Endothelial cell (in vitro differentiated cells): ENCODE measurements at places on chromosomes 3 and 15.

GRCh38 chr3:53921296-53921695 lies 29.6 kb upstream of the SELENOK start:
- no peak for DNase-seq

DNA sequence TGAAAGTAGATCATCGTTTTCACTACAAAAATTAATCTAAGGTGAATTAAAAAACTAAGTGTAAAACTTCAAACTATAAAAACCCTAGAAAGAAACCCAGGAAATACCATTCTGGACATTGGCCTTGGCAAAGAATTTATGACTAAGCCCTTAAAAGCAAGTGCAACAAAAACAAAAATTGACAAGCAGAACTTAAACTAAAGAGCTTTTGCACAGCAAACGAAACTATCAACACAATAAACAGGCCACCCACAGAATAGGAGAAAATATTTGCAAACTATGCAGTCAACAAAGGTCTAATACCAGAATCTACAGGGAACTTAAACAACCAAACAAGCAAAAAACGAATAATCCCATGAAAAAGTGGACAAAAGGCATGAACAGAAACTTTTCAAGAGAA lies 302.0 kb downstream of the CHST2 start:
- no peak for DNase-seq

DNA sequence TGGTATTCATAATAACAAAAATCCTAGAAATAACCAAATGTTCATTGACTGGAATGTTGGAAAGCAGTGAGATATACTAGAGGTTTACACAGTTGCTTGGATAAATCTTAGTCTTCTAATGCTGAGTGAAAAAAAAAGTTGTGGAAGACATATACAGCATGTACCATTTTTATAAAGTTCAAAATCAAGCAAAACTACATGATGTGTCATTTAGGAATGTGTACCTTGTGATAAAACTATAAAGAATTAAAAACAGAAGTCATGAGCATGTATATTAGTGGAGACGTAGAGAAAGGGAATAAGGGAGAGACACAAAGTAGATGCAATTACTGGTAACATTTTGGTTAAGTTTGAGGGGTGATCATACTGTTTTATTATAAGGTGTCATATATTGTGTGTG lies 45.2 kb downstream of the FBXL2 start:
- DNase-seq, result no peak

DNA sequence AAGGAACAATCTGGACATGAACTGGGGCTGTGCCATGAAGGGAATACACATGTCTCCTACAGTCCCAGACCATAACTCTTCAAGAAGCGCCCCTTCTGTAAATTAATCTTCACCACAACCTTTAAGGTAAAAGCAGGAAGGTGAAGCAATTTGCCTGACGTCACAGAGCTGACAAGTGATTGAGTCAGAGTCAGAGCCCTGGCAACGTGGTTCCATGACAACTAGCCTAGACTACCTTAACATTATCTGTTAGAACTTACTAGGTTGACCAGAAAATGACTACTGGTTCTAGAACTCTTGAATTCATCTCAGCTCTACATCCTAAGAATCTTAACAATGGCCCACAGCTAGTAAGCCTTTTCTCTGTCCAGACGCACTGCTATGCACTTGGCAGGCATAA lies 124.6 kb downstream of the NTRK3 start:
- DNase-seq, result no peak

DNA sequence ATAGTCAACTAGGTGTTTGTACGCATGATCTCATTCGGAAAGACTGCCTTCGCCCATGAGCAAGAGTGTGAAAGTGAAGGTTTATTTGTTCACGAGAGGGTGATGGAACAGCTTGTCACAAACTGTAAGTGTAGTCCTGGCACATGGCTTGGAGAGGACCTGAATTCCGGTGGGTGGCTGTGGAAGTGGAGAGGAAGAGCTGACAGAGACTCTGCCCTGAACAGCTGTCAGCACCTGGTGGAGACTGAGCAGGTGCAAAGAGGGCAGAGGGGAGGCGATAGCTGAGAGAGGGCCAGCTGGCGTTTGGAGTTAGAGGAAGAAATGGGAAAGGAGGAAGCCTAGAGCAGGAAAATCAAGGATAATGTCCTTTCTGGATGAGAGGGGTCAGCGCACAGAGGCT lies 155.7 kb downstream of the EEFSEC start:
- no peak for DNase-seq

DNA sequence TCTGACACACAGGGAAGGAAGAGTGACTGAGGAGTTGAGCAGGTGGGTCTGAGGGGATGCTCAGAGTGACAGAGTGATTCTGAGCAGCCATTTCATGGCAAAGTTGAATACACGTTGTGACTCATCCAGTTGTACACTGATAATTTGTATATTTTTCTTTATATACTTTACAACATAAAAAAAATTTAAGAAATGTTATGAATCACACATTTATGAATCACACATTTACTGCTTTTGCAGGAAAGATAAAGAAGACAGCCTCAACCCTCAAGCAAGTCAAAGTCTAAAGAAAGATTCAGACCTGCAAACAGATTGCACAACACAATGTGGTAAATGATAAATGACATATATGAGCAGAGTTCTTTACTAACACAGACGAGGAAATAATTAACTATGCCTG lies 21.0 kb upstream of the CHMP2B start:
- DNase-seq, result no peak

- no peak for DNase-seq
These were observed 68.6 kb downstream of the ABHD5 start for GRCh38 chr3:43759297-43759782.

DNA sequence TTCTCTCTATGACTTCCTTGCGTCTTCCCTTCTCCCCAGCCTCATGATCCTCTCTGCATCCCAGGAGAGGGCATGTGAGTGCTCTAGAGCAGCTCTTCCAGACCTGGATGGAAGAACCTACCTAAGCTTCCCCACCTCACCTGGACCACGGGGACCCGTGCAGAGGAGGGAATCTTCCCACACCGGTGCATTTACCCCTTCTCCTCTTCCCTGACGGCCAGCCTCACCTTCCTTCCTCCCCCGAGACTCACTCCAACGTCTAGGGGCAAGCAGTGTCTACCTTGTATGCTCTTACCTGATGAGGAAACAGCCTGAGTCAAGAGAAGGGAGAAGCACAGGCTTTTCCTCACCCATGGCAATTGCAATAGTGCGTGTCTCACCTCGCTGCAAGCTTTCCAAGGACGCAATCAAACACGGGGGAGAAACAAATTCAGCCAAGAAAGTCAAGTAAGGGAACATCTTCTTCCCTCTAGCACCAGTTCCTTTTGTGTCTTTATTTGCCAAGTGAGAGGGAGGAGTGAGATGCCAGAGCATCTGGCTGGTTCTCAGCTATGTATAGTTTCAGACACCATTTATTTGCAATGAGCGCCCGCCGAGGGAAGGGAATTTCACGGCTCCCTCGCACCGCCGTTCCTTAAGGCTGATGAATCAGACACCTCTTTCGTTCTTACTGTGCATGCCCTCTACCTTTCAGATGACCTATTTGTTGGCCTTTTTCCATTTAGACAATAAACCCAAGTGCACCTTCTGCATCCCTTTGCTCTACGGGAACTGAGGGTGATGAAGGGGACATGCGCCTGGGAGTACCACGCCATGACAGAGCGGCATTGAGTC lies 1.8 kb upstream of the CCR9 start:
- no peak for DNase-seq

DNA sequence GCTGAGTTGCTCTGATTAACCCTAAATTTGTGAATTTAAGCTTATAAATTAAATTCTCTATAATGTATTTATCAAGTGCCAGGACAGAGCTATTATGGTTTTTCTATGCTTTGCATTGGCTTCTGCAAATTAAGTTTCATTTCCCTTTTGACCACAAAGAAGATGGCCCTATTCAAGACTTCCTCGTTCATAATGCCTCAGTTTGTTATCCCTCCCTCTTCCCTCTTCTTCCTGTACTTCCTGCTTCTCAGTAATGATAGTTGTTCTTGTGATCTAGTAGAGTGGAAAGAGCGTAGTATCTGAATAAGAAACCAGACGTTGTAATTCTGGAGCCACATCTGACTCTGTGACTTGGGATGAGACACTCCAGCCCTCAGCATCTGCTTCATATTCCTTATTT lies 118.7 kb downstream of the CACNA1D start:
- DNase-seq, result no peak

DNA sequence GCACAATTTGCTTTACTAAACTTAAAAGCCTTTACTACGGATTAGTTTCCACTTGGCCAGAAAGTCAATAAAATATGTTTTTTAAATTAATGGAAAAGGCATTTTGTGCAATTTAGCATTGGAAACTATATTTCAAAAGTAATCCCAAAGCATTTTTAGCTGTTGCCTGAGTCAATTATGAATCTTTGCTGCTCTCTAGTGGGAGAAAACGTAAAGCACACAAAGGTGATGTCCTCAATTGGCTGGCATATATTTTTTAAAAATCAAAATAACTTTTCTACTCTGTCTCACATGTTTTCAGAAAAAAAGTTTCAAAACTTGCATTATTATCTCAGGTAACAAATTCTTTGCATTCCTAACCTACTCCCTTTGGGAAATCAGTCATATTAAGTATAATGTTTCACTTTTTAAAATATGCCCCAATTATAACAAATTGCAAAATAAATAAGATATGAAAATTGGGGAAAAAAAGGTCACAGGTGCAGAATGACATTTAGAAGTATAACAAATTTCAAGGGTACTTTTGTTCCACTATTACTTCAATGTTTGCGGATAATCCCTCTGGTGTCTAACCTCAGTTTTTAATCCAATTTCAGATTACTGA lies 47.2 kb upstream of the TEX55 start:
- DNase-seq, result peak; percentile 33

GRCh38 chr15:96054621-96055020 lies 275.9 kb upstream of the NR2F2 start:
- no peak for DNase-seq

- DNase-seq, result no peak
These were observed 8.2 kb upstream of the PRKAR2A start for GRCh38 chr3:48855681-48856447.

DNA sequence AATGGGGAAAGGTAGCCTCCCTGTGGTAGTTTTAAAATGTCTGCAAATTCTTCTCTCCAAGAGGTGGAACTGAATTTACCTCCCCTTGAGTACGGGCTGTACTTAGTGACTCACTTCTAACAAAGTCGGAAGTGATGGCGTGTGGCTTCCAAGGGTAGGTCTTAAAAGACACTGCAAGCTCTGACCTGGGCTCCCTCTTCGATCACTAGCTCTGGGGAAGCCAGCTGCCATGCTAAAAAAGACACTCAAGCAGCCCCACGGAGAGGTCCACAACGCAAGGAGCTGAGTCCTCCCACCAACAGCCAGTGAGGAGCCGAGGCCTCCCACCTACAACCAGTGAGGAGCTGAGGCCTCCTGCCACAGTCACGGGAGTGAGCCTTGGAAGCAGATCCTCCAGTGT lies 122.0 kb upstream of the HACD2 start:
- no peak for DNase-seq

GRCh38 chr3:107425033-107425432 lies 47.8 kb downstream of the CCDC54 start:
- no peak for DNase-seq

- DNase-seq, result no peak
These were observed 129.5 kb upstream of the UMPS start for GRCh38 chr3:124600765-124601164.

DNA sequence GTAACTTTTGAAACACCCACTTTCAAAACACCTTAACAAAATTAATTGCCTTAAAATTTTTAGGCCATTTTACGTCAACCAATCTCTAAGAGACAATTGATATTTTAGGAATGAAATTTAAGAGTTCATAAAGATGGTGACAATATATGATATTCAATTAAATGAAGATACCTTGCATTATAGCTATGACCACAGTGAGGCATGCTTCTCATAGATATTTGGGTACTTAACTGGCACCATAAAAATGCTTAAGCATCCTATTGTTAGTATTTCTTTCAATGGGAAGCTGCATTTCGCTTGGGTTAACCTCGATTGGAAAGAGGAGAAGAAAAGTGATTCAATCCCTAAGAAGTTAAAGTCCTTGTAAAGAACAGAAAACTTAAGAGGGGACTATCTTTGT lies 209.0 kb downstream of the GAP43 start:
- no peak for DNase-seq

- DNase-seq, result no peak
These were observed 32.8 kb downstream of the GRIP2 start for GRCh38 chr3:14507305-14507741.

- DNase-seq, result peak; percentile 53
These were observed 106.5 kb upstream of the ACP3 start for GRCh38 chr3:132210476-132211346.

DNA sequence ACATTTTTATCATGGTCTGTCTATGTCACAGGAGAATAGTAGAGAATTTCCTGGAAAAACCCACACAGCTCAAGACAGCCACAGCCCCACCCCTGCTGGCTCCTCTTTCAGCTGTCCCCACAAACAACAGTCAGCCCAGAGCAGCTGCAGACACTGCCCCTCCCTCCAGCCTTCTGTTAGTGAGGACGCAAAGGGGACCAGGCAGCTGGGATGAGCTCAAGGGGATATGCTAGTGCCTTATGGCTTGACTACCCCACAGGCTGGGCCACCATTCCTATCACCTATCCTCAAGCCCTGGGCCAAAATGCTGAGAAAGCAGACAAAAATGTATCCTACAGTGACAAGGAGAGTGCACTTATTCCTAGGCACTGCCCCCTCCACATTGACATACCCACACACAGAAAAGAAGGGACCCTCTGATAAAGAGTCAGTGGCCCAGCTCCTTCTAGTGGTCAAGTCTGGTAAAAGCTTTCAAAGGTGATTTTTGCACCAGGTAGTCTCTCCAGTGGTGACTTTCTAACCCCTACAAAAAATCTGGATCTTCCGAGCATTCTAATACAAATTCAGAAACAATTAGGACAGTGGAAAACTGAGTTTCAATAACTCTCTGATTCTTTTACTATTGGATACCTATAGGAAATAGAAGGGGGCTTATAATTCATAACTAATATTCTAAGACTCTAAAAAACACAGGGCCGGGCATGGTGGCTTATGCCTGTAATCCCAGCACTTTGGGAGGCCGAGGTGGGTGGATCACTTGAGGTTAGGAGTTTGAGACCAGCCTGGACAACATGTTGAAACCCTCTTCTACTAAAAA lies 3.0 kb upstream of the MAP1A start:
- no peak for DNase-seq

GRCh38 chr3:134211797-134212196 lies 38.9 kb downstream of the RYK start:
- peak; percentile 53 for DNase-seq

DNA sequence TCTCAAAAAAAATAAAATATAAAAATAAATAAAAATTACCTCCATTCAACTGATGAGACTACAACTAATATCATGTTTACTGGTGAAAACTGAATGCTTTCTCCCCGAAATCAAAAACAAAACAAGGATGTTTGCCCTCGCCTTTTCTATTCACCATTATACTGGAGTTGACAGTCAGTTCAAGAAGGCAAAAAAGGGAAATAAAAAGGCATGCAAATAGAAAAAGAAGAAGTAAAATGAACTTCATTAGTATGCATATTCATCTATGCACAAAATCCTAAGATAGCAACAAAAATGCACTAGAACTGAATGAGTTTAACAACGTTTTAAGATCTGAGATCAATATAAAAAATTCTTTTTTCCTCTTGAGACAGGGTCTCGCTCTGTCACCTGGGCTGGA lies 72.7 kb upstream of the FAM174B start:
- no peak for DNase-seq

DNA sequence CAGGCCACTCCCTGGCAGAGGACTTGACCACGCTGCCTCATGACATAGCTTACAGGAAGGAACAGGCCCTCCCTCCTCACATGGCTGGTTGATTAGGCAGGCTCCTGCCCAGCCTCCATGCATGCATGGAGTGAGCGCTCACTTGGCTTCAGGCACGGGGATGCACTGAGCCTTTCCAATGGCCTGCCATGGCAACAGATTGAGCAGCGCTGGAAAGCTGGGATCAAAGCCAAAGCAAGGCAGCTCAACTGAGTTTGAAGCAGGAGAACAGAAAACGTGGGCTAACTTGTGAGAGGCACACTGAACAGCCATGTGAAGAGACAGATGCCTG lies 5.9 kb upstream of the GRAMD2A start:
- no peak for DNase-seq
